ENCODE measurements at places on chromosomes 6 and 20.

DNA sequence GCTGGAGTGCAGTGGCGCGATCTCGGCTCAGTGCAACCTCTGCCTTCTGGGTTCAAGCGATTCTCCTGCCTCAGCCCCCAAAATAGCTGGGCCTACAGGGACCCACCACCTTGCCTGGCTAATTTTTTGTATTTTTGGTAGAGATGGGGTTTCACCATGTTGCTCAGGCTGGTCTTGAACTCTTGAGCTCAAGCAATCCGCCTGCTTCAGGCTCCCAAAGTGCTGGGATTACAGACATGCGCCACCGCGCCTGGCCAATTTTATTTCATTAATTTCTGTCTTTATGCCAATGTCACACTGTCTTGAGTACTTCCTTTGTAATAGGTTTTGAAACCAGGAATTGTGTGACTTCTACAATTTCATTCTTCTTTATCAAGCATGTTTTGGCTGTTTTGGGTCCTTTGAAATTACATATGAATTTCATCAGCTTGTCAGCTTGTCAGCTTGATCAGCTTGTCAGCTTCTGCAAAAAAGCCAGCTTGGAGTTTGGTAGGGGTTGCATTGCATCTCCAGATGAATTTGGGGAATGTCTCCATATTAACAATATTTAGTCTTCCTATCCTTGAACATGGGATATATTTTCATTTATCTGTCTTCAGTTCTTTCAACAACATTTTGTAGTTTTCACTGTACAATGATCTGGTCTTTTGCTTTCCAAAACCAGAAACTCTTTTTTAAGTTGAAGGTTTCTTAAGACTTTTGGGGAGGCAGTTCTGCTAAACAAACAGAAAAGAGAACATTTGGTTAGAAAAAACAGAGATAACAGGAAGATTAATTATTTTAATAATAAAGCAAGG lies 20.8 kb downstream of the ZFAND3 start:
- no peak for DNase-seq

- no peak for DNase-seq
Measured at GRCh38 chr20:25020901-25021301, 28.4 kb upstream of the APMAP start.

DNA sequence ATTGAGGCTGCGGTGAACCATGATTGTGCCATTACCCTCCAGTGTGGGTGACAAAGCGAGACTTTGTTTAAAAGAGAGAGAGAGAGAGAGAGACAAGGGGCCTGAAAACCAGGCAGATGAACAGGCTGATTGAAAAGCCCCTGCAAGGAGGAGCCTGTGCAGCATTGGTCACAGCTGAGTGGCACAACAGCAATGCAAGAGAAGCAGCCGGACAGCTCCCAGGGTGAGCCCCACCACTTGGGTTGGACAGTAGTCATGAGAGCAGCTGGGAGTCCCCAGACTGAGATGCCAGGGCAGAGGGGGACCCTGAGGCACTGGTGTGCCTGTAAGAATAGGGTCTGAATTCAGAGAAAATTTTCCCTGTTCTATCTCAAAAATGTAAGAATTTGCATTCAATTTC lies 10.2 kb downstream of the DNPH1 start:
- no peak for DNase-seq

- DNase-seq, result no peak
Measured at GRCh38 chr20:33063271-33063670, 9.6 kb downstream of the BPIFB3 start.

- DNase-seq, result peak; percentile 88
Measured at GRCh38 chr6:33312361-33313104, 1.3 kb downstream of the TAPBP start.

DNA sequence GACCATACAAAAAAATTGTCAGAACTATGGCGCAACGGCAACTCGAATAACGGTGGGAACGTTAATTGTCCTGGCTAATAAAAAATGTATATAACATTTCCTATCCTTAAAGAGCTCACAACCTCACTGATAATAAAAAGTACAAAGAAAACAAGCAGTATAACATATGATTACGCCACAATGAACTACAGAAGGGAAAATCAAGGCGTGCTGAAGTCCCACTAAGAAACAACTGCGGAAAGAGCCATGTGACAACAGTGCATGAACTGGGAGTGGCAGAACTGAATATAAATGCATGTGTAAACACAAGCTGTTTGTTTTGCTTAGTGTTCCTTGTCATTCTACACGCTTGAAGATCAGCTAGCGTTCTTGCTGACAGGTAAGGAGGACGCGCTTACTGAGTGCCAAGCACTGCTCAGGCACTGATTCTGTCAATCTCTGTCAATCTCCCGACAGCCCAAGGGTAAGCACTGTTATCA lies 466 bp upstream of the PSMB1 start:
- peak; percentile 44 for DNase-seq

- peak; percentile 67 for DNase-seq
Measured at GRCh38 chr6:85641897-85642773, 551 bp downstream of the SYNCRIP start.

DNA sequence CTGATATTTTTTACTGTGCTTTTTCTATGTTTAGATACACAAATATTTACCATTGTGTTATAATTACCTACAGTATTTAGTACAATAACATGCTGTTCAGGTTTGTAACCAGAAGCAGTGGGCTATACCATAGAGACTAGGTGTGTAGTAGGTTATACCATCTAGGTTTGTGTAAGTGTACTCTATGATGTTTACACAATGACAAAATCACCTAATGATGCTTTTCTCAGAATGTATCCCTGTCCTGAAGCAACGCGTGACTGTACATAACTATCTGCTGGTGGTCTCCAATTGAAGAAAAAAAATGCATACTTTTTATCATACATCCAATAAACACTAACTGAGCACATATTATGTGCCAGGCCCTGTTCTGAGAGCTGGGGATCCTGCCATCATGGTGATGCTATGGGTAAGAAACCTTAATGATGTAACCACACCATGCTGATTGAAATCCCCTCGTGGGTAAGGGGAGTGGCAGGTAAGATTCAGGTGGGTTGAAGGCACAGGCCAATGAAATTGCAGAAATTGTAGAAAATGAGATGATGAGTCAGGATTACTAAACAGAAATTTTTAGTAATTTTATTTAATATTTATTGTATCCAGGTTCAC lies 76.8 kb downstream of the FYN start:
- no peak for DNase-seq

DNA sequence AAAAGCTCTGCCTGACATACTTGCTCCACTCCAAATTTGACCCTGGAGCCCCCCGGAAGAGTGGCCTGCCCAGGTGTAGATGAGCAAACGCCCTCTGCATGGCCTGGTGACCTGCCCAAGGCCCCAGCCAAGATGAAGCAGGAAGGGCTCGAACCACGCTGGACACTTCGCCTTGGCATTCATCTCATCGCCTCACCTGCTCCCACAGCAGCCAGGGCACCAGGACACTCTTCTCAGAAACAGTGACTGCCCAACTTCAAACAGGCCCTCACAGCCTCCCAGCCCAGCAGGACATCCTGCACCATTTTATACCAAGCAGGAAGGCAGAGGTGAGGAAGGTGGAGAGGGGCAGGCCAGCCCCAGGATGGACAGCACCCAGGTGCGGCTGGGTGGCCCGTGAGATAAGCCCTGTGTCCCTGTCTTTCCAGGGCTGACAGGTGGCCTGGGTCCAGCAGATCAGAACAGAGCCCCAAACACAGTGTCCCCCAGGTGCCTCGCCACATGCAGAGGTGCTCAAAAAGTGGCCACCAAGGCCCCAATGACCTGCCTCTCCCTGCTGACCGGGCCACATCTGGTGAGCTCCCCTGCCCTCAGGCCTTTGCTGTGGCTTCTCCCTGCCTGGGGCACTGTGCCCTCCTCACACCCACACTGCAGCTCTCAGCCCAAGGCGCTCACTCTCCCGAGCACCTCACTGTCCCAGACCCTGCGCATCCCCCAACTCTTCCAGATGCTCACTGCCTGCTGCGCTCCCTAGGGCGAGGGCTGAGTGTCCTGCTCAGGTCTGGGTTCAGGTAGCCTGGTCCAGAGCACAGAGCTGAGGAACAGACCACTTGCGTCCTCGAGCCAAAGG lies 7.2 kb downstream of the ACSS1 start:
- peak; percentile 37 for DNase-seq

DNA sequence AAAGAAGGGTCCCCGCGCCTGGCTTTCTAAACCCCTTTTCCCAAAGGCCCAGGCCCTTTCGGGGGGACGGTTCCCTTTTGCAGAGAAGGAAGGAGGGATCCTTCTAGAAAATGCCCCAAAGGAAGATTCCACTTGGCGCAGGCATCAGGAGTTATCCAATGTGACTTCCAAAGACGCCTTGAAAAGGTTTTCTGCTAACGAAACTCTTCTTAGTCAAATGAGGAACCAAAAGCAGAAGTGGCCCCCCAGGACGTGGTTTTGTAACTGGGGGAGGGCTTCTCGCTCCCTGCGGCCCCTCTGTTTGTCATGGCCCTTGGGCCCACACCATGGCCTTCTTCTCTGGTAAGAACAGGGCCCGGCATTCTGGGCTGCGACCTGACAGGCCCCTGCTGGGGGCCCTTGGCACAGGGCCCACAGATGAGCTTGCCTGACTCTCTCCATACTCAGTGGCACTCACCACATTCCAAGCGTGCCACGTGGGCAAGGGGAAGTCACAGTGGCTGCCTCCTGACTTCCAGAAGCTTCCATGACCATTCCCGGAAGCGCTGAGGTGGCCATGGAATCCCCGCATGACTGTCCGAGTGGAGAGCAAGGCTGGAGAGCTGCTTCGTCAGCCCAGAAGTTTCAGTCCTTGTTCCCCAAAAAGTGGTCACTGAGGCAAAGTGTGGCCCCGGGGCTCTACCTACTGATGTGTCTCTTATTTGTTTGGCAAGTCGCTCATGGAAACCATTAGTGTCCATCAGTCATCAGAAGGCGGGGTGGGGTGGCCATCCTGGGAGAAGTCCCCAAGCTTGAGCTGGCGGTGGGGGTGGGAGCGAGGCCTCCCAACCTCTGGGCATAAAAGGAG lies 834 bp upstream of the CTSZ start:
- no peak for DNase-seq

- no peak for DNase-seq
Measured at GRCh38 chr20:50038574-50038991, 55.8 kb downstream of the SNAI1 start.

DNA sequence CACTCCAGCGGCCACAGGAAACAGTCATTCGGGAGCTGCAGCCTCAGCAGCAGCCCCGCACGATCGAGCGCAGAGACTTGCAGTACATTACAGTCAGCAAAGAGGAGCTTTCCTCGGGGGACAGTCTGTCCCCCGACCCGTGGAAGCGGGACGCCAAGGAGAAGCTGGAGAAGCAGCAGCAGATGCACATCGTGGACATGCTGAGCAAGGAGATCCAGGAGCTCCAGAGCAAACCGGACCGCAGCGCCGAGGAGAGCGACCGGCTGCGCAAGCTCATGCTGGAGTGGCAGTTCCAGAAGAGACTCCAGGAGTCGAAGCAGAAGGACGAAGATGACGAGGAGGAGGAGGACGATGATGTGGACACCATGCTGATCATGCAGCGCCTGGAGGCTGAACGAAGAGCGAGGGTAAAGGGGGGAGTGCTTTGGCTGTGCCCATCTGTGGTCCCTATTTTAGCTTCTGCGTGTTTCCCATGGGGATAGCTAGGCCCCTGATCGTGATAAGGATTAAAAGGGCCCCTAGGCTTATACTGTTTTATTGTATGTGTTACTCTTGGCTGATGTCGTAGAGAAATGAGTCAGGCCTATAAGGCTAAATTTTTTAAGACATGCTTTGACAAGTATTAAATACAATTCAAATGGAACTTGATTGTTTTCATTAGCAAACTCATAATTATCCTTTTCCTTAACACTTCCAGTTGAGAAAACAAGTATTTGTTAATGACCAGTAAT lies 45.5 kb upstream of the KIF25 start:
- no peak for DNase-seq

GRCh38 chr6:134609716-134610261 lies 291.9 kb upstream of the SGK1 start:
- DNase-seq, result no peak

DNA sequence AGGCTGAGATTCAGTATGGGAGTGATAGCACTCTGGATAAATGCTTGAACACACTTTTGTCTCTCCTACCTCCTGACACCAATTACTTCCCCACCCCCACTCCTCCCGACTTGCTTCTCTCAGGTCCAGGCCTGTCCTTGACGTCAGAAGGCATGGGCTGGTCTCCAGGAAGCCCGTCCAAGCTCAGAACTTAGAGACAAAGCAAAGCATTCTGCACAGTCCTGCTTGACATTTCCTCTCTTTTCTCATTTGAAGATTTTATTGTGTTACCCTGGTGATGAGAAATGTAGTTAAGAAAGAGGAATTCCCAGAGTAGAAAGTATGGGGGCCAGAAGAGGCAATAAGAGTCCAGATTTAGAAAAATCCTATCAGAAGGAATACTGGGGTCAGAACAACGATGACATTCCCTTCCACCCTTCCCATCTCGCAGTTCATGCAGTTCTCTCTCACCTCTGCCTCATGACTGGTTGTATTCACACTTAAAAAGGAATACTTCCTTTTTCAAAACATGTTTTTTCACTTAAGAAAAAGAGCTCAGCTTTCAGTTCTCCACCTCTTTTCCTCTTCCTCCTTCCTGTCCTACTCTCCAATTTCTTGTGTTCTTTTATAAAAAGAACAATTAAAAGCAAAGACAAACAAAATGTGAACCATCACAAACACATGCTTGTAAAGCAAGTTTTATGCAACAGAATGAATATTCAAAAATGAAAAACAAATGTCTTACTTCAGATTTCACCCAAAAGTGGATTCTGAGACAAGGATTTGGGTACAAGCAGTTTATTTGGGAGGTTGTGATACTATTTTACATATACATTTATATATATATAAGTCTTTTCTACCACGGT lies 18.5 kb upstream of the FAM184A start:
- peak; percentile 88 for DNase-seq

- no peak for DNase-seq
Measured at GRCh38 chr6:169115632-169116031, 138.0 kb downstream of the THBS2 start.

- DNase-seq, result no peak
Measured at GRCh38 chr20:16378712-16379370, 194.4 kb downstream of the KIF16B start.

DNA sequence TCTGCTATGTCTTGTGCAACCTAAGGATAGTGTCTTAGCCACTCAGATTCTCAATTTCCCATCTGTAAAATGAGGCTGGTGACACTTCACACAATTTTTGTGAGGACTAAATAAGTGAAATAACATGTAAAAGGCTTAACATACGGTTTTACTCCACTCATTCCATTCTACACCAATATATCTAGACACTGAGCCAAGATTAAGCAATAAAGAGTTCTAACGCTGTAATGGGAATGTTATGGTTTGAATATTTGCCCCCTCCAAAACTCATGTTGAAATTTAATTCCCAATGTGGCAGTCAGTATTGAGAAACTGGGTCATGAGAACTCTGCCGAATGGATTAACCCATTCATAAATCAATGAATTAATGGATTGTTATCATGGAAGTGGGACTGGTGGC lies 301.0 kb downstream of the HACE1 start:
- DNase-seq, result no peak
